NCI-H524 treated with DMSO at 0.1 percent for 48 hours (cell line): ENCODE measurements at places on chromosomes 6 and 20.

- DNase-seq = no peak
Observed at GRCh38 chr6:64081453-64081852, 445.9 kb downstream of the PHF3 start.

GRCh38 chr6:49142421-49143151 is 320.5 kb downstream of the MMUT start:
- DNase-seq = no peak

GRCh38 chr6:17178754-17179529 is 77.1 kb downstream of the STMND1 start:
- DNase-seq = peak; percentile 50

GRCh38 chr20:25525867-25526266 is 59.5 kb downstream of the NINL start:
- no peak for DNase-seq

GRCh38 chr6:68760941-68761676 is 126.0 kb downstream of the ADGRB3 start:
- DNase-seq = no peak

DNA sequence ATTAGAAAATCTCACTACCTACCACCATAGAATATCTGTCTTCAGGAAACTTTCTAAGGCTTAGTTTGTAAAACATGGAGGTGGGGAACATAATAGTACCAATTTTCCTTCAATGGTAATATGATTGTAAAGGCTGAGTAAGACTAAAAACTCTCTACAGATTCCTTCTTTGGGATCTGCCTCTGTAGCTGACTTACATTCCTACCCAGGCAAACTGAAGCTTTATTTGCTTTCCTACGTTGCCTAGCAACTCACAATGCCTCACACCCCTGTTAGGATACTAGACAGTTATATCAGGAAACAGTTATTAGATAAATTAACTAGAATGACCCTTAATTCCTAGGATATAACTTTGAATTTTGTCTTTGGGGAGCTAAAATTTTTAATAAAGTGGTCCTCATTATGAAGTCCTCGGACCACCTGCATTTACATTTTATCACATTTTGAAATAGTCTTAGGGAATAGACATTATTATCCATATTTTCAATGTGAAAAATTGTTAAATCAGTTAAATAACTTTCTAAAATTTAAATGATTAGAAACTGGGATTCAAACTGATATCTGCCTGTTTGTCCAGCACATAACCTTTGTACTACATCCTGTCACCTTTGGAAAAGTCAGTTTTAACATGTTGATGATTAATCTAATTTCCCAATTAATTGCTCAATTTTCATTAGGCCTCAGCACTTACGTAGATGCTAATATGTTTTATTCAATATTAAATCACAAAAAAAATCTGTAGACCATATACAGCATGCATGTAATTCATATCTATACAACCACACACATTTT is 591.4 kb downstream of the RNF144B start:
- no peak for DNase-seq
